ENCODE measurements at places on chromosomes 2 and 18.

DNA sequence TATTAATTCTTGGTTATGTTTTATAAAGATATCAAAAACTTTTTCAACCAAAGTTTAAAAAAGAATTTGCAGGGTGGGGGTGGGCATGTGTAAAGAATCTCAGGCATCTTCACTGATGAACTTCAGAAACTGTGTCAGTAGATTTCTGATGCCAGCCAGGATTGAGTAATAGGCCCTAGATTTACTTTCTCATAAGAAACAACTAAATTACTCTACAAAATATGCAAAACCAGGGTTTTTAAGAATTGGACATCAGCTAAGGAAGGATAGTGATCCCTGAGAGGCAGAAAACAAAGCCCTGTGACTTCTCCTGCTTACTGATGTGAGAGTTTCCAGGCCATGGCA, 11.9 kb upstream of the IL1R1 start:
- DNase-seq: no peak

GRCh38 chr18:10530002-10530401, 4.2 kb downstream of the NAPG start:
- peak; percentile 46 for DNase-seq

DNA sequence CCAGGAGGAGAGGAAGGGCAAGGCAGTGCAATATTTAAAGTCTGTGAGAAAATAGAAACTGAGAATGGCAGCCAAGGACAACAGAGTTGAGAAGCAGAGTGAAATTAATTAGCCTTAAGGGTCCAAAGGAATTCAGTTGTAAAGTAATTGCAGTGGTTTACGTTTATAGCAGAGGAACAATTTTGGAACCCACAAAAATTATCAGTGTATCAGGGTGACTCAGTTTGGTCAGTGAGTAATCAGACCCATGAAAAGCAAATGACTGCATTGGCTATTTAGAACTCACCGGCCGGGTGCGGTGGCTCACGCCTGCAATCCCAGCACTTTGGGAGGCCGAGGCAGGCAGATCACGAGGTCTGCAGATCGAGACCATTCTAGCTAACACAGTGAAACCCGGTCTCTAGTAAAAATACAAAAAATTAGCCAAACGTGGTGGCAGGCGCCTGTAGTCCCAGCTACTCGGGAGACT, 245.8 kb upstream of the SLC39A10 start:
- no peak for DNase-seq

DNA sequence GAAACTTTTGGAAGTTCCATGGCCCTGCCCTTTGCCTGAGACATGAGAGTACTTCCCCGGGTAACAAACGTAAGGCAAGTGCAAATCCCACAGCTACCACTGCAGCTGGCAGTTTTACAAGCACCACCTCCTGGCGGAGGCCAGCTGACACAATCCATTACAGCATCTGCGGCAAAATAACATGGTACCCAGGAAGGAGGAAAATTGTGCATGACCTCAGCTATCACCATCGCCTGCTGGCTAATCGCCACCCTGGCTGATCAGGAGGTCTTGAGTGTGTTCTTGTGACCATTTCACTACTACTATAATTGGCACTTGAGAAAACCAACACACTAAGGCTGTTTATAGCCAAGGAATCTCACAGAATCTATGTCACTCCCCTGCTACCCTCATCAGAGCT, 71.7 kb upstream of the SERPINE2 start:
- DNase-seq: no peak

GRCh38 chr2:83113953-83114352, 1345.1 kb downstream of the SUCLG1 start:
- DNase-seq: no peak

Data from suppressor macrophage treated with lipopolysaccharide for 1 hour (primary cell).